Activated CD4-positive, CD25-positive, alpha-beta regulatory T cell treated with anti-CD3 and anti-CD28 coated beads, Interleukin-2, amount 50 U/mL, for 72 hours (primary cell): ENCODE measurements at places on chromosomes 7 and 10.

DNA sequence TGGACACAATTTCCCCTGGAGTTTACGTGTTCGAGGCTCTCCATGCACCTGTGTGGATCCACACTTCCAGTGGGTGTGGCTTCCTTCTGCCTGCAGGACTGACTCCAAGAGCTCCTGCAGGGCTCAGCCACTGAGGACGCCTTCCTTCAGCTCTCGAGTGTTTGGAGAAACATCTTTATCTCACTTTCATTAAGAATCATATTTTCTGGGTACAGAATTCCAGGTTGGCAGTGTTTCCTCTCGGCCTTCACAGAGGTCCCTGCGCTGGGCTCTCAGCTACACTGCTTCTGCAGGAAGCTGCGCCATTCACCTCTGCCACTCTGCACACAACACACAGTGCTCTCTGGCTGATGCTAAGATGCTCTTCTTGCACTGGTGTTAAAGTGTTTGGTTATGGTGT lies 69.9 kb upstream of the NKX6-2 start:
- DNase-seq = peak; percentile 3

DNA sequence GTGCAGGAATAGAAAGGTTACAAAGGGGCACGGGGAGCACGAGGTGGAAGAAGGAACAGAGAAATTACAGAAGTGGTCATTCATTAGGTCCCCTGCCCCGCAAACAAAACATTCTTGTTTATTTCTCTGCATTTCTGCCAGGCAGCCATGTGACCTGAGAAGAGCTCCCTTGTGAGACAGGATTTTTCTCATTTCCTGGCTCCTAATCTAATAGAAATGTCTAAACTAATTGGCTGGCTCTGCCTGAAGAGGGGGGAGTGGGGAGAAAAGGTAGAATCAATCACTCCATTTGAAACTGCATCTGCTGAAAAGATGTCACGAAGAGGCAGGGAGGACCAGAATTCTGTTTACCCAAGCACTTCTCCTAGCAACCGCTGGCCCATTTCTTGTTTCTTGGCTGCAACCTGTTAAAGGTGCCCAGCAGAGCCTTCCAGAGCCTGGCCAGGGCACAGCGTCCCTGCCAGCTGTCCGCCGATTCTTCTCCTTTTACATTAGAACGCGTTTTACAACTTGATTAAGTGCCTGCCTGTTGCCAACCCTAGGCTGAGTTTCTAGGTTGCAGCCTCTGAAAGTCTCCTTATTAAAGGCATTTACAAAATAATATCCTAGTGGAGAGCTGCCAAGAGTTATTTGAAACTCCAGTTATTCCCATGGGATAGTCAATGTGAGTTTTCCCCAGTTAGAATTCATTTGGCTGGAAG lies 1227.6 kb downstream of the TYW1 start:
- DNase-seq = no peak

DNA sequence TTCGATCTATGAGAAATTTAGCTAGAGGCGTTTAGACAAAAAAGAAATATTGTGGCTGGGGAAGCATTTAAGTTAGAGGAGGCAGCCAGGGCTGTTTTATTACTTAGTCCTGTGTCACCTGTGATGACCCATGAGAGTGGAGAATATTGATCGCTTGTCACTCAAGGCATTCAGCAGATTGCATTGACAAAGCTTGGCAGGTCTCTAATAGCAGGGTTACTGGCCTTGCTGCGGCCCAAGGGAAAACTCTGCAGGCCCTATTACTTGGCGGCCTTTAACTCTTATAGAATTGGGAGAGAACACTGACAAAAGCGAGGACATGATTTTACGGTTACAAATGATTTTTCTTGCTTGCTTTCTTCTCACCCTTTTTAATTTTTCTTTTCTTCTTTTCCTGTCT lies 473.5 kb downstream of the AUTS2 start:
- DNase-seq = no peak

DNA sequence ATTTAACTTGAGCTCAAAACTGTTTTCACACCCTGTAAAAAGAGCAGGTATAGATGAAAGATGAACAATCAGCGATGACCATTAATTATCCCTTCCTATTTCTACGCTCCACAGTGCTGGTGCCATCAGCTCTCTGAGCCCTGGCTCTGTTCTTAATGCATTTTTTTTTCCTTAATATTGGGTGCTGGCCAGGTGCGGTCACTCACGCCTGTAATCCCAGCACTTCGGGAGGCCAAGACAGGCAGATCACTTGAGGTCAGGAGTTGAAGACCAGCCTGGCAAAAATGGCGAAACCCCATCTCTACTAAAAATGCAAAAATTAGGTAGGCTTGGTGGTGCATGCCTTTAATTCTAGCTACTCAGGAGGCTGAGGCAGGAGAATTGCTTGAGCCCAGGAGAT lies 4.2 kb downstream of the STEAP4 start:
- no peak for DNase-seq

DNA sequence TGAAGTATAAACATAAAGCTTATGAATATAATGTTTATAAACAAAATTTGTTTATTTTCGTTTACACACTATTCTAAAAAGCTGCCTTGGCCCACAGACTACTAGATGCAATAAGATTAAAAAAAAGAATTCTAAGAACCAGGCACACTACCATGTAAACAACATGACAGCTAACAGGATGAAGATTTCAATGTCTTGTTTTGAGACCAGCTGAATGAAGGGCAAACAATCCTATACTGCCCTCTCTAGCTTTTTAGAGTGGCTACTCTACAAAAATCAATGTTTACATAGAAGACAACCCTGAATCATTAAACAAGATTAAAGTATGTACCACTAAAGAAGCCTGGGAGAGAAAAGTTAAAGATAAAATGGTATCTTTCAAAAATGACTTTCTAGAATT lies 38.6 kb downstream of the SLC25A40 start:
- DNase-seq = no peak

GRCh38 chr7:24709585-24710360 lies 47.5 kb downstream of the GSDME start:
- no peak for DNase-seq

GRCh38 chr10:88979153-88979562 lies 11.4 kb upstream of the FAS start:
- no peak for DNase-seq

GRCh38 chr10:56844978-56845529 lies 484.0 kb upstream of the ZWINT start:
- no peak for DNase-seq

GRCh38 chr7:77580762-77581350 lies 43.8 kb downstream of the PTPN12 start:
- DNase-seq = no peak

DNA sequence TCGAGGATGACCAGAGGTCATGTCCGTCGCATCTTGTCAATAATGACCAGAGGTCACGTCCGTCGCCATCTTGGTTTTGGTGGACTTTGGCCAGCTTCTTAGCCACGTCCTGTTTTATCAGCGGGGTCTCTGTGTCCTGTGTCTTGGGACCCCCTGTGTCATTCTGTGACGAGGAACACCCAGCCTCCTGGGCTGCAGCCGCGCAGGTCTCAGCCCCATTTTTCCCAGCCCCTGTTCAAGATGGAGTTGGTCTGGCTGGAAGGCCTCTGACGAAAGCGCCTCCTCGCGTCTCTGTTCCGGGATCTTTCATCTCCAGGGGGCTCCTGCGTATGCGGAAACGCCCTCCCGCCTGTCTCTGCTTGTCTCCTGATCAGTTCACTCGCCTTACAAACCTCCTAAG lies 134.2 kb downstream of the ELFN1 start:
- DNase-seq = no peak

- DNase-seq = no peak
Measured at GRCh38 chr7:99860281-99861127, 16.3 kb downstream of the OR2AE1 start.
